ENCODE measurements at places on chromosomes 13 and 19.
A peak's percentile ranks its signal among the peaks of the same experiment; 100 is the strongest.

- DNase-seq: no peak
These were observed 121.0 kb downstream of the COG6 start for GRCh38 chr13:39776439-39776838.

GRCh38 chr13:60326273-60326672 lies 70.7 kb upstream of the TDRD3 start:
- DNase-seq: no peak

DNA sequence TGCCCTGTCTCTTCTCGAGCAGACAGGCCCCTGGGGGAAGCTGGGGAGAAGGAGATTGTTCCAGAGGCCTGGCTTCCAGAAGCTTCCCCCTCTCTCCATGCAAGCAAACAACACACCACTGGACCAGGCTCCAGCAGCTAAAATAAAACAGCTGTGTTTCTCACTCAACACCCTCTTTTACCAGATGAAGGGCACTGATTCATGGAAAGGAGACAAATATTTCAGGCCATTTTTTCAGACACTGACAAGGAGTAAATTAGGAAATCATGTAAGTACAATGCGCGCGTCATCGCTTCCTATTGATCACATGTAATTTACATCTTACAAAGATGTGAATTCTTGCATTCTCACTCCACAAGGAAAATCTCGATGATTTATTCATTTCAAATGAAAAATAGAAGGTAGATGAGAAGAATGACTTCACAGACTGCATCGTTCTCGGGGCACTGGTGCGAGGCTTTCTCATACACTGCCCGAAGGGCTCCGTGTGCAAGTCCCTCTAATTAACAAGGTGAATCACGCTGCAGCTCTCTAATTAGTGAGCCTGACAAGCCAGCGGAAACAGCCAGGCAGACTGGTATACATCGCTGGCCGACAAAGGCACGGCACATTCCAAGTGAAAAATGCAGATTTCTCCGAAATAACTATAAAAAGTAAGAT lies 153.6 kb downstream of the KCTD15 start:
- no peak for DNase-seq

DNA sequence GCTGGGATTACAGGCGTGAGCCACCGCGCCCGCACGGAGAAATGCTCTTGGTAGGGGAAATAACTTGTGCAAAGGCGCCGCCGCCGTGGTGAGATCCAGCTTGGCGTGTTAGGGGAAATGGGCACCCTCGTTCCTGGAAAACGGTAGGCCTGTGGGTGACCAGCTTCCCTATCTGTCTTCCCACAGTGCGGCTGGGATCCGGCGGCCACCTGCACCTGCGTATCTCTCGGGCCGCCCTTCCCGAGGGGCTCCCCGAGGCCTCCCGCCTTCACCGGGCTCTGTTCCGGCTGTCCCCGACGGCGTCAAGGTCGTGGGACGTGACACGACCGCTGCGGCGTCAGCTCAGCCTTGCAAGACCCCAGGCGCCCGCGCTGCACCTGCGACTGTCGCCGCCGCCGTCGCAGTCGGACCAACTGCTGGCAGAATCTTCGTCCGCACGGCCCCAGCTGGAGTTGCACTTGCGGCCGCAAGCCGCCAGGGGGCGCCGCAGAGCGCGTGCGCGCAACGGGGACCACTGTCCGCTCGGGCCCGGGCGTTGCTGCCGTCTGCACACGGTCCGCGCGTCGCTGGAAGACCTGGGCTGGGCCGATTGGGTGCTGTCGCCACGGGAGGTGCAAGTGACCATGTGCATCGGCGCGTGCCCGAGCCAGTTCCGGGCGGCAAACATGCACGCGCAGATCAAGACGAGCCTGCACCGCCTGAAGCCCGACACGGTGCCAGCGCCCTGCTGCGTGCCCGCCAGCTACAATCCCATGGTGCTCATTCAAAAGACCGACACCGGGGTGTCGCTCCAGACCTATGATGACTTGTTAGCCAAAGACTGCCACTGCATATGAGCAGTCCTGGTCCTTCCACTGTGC lies 2.4 kb downstream of the GDF15 start:
- DNase-seq: no peak

- no peak for DNase-seq
These were observed 72.8 kb upstream of the SPATA13 start for GRCh38 chr13:24087605-24088225.

GRCh38 chr19:50352242-50352641 lies 13.2 kb downstream of the NAPSA start:
- no peak for DNase-seq

DNA sequence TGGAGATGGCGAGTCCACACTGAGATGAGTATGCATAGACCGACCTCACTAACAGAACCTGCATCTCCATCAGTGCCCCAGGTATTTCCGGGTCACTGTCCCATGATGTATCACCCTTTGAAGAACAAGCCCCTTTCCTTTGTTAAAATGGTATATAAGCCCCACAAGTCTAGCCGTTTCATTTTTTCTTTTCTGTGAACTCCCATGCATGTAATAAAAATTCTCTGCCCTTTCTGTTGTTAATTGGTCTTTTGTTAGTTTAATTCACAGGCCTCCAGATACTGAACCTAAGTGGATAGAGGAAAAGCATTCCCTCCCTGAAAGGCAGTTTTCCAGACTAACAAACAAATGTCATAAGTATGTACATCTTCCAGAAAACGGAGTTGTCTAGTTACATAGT lies 15.0 kb upstream of the CD177 start:
- no peak for DNase-seq

- no peak for DNase-seq
These were observed 2.7 kb downstream of the CLEC4G start for GRCh38 chr19:7729211-7729610.

DNA sequence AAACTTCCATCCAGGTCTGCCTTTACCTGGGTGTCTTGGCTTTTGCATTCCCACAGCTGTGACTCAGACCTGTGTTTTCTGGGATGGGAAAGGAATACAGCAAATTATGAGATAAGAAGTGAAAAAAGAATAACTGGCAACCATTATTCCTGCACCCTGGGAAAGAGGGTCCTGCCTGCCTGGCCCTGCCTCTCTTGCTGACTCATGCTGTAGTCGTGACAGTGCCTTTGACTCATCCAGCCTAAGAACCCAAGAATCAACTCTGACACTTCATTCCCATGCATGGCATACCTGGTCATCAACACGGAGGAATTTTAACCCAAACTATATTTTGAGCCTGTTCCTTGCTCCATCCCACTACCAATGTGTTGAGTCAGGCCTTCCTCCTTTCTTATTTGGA lies 185.4 kb upstream of the SERP2 start:
- DNase-seq: no peak

GRCh38 chr13:112838842-112839117 lies 130.2 kb upstream of the MCF2L start:
- DNase-seq: no peak

- no peak for DNase-seq
These were observed 15.9 kb upstream of the PAK4 start for GRCh38 chr19:39109641-39110040.

GRCh38 chr19:49542446-49542845 lies 14.6 kb downstream of the RCN3 start:
- DNase-seq: no peak

DNA sequence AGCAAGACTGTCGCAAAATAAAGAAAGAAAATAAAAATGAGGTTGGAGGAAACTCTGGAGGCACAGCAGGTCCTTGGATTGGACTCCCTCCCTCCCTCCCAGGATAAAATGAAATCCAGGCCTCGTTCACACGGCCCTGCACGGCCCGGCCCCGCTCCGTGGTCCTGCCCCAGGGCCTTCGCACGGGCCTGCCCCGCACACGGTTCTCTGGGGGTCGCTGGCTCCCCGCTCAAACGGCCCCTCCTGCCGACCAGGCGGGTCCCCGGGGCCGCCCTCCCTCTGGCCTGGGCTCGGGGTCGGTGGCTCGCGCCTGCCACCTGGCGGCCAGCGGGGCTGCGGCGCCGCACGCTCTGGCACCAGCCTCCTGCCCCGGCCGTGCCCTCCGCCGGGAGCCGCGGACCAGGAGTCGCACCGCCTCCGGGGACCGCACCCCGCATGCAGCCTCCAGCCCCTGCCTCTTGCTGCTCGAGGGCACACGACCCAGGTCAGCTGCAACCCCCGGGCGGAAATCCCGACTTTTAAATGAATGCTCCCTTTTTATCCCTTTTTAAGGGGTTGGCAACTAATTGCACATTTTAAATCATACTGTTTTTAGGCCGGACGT lies 1.5 kb upstream of the WDR18 start:
- DNase-seq: peak; percentile 3

- DNase-seq: no peak
These were observed 54.1 kb downstream of the ABCC4 start for GRCh38 chr13:95247171-95247570.

- no peak for DNase-seq
These were observed 66.5 kb upstream of the ATP12A start for GRCh38 chr13:24613755-24614154.

GRCh38 chr13:104586051-104586746 lies 1520.0 kb upstream of the SLC10A2 start:
- no peak for DNase-seq

- DNase-seq: peak; percentile 32
These were observed 1.1 kb downstream of the MAB21L1 start for GRCh38 chr13:35475212-35475959.

GRCh38 chr13:73189362-73189761 lies 130.6 kb downstream of the KLF5 start:
- DNase-seq: no peak

DNA sequence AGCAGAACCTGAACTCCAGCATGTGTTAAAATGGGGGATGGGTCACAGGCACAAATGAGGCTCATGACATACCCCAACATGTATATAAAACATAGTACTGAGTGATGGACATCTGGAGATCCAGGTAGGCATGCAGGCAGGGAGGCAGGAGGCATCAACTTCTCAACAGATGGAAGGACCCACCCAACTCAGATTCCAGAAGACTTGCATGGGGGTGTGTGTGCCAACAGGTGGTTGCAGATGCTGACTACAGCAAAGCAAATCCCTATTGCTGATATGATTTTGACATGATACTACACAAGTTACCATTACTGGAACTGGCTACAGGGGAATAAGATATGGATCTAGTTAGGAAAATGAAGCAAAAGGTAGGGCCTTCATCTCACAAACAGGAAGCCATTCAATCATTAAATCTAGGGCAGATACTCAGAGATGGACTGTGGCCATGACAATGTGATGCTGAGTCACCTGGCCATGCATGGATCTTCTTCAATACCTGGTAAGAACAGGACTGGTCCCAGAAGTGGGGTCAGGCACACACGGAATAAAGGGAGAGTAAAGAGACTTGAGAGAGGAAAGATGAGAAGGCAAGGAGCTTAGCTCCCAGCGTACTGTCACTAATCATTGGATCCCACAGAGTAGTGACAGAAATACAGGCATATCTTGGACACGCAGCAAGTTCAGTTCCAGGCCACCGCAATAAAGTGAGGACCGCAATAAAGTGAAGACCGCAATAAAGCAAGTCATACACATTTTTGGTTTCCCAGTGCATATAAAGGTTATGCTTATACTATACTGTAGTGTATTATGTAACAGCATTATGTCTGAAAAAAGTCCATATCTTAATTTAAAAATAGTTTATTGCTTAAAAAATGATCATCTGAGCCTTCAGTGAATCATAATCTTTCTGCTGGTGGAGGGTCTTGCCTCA lies 91.3 kb downstream of the USP12 start:
- no peak for DNase-seq

GRCh38 chr13:110492679-110493593 lies 68.6 kb downstream of the RAB20 start:
- no peak for DNase-seq

DNA sequence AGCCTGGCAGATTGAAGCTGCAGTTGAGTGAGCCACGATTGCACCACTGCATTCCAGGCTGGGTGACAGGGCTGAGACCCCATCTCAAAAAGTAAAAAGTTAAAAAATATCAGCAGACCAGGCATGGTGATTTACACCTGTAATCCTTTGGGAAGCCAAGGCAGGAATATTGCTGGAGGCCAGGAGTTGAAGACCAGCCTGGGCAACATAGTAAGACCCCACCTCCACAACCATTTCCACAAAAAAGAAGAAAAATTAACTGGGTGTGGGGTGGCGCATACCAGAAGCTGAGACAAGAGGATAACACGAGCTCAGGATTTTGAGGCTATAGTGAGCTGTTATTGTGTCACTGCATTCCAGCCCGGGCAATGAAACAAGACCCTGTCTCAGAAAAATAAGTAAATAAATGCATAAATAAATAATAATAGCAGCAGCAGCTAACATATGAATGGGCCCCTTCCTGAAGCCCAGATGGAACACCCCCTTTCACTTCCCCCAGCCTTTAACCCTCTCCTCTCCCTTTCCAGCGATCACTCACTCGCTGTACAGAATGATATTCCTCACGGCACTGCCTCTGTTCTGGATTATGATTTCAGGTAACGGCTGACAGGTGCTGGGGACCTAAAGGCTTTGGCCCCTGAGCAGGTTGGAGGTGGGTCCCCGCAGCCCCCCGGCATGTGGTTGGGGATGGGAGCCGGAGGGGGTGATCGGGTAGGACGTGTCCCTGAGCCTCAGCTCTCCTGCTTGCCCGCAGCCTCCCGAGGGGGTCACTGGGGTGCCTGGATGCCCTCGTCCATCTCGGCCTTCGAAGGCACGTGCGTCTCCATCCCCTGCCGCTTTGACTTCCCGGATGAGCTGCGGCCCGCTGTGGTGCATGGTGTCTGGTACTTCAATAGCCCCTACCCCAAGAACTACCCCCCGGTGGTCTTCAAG lies 3.2 kb downstream of the MAG start:
- DNase-seq: no peak

- peak; percentile 15 for DNase-seq
These were observed 53.2 kb upstream of the SHKBP1 start for GRCh38 chr19:40523322-40524047.

DNA sequence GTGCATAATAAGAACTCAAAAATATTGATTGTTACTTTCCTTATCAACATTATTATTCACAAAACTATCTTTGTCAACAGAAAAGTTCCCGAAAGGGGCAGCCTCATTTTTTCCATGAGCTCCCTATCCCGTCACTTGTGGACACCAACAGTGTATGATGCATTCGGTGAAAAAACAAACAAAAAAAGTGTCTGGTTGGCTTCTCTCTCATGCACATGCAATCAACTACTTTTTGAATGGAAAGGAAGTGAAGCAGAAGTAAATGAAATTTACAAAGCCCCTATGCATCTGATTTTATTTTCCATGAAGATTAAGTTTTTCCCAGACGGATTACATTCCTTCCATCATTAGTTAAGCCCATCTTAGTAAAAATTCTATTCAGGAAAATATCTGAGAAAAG lies 526.9 kb downstream of the RFC3 start:
- no peak for DNase-seq

GRCh38 chr19:46861691-46862502 lies 1.1 kb downstream of the ARHGAP35 start:
- DNase-seq: no peak

DNA sequence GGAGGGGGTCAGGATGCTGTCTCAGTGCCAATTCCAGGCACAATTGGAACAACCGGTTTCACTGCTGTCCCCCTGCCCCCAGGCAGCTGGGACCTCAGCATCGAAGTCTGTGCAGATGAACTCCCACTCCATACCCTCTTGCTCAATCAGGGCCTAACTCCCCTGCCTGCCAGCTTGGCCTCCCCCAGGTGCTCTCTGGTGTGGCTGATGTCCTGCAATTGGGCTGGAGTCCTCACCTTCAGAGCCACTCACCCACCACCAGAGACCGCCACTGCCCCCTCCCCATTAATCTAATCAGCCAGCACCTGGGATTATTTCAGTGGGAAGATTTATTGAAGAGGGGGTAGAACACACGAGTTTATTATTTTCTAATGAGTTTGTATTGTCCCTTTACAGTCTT lies 118.8 kb downstream of the MIPEP start:
- no peak for DNase-seq

- no peak for DNase-seq
These were observed 33.2 kb downstream of the EFNA2 start for GRCh38 chr19:1318678-1319471.

- DNase-seq: no peak
These were observed 5.7 kb downstream of the MCOLN1 start for GRCh38 chr19:7528192-7528519.

Measured in cerebellar nuclear complex (tissue), 1 donor.